Hematopoietic multipotent progenitor cell treated with erythropoietin and hydrocortisone succinate and interleukin-3 and kit ligand, for 4 days (in vitro differentiated cells): ENCODE measurements at places on chromosomes 2 and 18.

DNA sequence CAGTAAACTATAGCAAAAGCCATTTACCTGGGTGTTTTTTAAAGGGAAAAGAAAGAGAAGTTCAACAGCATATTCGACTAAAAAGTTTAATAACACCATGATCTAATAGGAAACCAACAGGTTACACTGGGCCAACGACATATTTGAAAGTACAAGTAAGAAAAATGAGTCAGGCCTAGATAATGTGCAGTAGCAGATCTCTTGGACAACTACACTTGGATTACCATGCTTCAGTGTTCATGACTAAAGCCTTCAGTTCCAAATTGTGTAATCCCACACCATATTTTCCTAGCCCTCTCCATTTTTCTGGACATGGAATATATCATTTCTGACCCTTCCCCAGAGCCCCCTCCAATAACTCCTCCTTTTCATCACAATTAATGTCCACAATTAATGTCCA lies 39.1 kb upstream of the FIGN start:
- DNase-seq = no peak

GRCh38 chr2:7510353-7510752 lies 593.1 kb downstream of the RNF144A start:
- DNase-seq = no peak

DNA sequence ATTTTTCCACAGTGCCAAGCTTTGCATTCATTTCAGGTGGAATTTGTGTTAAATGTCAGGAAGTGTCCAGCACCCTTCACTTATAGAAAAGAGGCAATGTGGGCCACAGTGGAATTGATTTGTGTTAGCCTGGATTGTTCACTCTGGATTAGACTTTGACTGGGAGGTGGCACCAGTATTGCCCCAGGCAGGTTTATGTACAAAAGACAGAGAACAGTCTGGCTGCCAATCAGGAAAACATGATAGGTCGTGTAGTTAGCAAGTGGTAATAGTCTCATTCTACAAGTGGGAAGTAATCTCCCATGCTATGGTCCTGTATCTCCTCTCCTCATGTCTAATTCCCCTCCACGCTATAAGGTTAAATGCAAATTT lies 45.6 kb downstream of the RAB27B start:
- DNase-seq = no peak

DNA sequence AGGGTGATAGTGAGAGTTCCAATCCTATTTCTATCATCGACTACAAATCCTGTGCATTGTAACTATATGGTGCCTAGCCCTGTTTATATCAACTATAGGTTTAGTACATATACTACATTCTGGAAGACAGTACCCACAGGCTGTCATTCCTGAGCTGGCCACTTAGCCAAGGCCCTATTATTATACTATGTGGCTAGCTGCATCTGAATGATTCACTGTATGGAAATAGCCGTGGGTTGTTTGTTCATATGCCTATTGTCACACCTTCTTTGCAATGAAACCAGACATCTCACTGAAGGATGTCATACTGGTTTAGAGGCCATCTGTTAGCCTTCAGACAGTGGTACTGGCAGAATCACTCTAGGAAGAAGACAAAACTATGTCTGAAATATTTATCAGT lies 62.3 kb upstream of the FSIP2 start:
- no peak for DNase-seq

- DNase-seq = no peak
Observed at GRCh38 chr2:9424447-9425164, 1.2 kb downstream of the CPSF3 start.

DNA sequence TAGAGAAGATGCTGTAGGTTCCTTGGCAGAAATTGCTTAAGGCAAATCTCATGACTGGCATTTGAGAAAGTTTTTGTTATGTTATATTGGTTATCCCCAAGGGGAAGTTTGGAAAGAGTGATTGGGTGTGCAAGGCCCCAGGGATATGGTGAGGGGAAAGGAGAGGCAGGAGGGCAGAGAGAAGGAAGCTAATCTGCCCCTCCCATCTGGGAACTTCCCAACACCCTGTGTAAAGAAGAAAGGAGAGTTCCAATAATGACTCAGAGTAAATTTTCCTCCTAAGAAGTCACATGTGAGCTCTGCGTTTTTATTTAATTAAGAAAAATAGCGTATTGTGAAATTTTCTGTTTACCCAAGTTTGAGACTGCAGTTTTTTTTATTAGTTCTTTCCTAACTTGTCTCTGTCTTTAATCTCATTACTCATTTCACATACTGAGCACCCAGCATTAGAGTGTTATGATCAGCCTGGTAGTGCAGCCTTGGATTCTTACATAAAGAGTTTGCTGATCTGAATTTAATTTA lies 3.1 kb upstream of the KYNU start:
- DNase-seq = no peak

GRCh38 chr2:45833968-45834344 lies 182.5 kb downstream of the PRKCE start:
- DNase-seq = peak; percentile 90

DNA sequence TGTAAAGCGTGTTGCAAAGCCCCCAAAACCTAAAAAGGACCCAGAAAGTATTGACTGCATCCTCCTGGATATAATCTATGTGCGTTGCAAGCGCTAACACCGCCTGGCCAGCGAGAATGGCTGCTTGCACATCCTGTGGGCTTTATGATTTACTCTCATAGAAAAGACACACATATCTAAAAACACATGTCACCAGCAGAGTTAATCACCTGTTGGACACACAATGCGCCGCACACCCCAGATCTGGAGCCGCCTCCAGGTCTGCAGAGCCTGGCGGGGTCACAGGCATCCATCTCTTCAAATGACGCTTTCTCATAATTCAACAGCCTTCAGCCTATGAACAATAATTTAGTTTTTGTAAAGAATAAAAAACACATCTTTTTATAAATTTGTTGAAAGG lies 186.5 kb downstream of the RTP5 start:
- no peak for DNase-seq

DNA sequence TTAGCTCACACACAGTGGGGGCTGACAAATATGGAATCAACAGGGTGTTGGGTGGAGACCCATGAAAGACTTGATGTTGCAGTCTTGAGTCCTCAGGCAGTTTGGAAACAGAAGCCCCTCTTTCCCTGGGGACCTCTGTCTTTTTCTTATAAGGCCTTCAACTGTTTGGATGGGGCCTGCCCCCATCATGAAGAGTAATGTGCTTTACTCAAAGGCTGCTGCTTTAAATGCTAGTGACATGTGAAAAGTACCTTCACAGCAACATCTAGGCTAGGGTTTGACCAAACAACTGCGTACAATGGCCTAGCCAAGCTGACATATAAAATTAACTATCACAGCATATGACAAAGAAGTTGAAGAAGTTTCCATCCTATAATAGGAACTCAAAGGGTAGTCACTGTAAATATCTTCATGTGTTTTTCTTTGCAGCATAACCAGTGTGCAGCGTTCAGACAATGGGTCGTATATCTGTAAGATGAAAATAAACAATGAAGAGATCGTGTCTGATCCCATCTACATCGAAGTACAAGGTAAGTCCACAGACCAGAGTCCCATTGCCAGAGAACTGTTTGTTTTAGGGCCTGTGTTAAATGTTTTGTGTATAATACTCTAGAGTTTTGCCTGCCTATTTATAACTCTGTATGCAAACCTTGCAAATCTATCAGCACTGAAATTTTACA lies 46.3 kb downstream of the MERTK start:
- DNase-seq = peak; percentile 58
